Omental fat pad (tissue), 4 donors: ENCODE measurements at places on chromosomes 16 and 17.

DNA sequence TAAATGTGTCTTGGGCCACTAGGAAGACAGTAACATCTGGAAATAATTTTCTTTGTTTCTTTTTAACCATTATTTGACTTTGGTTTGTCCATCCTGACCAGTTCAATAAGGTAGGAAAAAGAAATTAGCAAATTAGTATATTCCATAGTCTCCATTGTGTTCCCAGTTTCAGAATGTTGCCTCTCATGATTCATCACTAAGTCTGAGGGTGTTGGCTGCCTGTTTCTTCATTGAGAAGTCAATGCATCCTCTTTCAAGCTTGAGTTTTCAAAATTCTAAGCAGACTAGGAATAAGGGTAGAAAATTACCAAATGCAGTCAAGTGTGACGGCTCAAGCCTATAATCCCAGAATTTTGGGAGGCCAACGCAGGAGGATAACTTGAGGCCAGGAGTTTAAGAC lies 41.9 kb downstream of the ZFHX3 start:
- DNase-seq = no peak

DNA sequence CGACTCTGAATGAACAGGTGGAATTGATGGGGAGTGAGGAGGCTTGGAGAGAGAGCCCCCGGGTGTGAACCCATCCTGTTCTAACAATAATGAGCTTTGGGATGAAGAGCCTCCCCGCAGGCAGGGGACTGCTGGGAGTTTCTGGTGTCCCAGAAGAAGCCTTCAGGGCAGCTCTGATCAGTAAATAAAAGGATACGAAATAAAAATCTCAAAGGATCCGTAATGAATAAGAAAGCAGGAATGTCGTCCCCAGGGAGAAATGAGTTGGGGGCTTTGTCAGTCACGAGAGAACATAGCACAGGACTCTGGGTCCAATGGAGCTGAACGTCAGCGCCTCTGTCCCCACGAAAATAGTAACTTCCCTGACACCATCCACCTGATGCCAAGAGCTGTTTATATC lies 113.4 kb downstream of the PITPNC1 start:
- no peak for DNase-seq

DNA sequence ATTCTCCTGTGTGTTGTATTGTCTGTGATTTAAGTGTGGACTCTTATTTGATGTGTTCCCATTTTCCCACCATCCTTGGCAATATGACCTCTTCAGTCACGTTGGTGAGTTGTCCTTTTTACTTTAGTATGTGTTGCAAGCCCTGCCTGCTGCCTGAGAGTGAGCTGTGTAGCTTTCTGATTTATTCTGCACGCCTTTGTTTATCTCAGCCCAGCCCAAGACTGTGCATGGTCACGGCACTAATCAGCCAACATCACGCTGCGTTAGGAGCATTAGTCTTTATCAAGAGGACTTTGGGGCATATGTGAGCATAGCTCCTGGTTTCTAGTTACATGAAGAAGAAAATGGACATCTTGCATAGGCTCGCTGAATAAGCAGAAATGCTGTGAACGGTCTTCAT lies 6.0 kb downstream of the TOM1L1 start:
- DNase-seq = no peak

DNA sequence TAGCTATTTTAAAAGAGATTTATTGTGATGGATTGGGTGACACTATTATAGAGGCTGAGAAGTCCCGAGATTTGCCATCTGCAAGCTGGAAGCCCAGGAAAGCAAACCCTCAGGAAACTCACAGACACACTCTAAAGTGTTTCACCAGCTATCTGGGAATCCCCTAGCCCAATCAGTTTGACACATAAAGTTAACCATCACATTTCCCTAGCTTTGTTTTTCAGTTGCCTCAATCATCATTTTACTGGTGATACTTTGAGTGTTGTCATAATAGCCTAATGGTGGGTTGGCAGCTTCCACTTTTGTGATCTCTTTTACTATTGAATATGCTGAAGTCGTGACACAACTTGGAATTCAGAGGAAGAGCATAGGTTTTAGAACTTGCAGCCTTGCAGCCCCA lies 1.8 kb downstream of the SGF29 start:
- no peak for DNase-seq

- peak; percentile 37 for DNase-seq
Observed at GRCh38 chr16:21083729-21084268, 66.8 kb downstream of the DNAH3 start.
